8988T (cell line): ENCODE measurements at places on chromosomes 11 and 22.

- DNase-seq = no peak
Measured at GRCh38 chr11:57527056-57527631, 3.4 kb downstream of the TIMM10 start.

DNA sequence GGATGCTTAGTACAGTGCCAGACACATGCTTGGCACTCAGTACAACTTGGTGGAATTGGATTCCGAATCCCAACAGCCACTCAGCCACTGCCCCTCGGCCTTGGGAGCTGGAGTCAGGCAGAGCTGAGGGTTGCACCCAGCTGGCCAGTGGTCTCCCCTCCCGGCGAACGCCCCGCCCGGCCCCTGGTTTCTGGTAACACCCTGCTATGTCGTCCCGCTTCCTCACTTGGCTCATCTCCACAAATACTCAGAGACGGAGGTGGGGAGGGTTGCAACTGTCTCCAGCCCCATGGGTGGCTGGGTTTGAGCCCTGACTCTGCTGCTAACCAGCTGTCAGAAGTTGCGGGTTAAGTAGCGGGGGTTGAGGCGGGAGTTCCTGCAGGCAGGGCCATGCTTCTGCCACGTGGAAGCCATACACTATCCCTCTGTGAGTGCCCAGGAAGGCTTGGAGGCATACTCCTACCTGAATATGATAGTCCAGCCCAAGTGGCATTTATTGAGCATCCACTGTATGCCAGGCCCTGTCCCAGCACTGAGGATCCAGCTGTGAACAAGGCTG is 67.1 kb downstream of the GRIK4 start:
- DNase-seq = no peak

GRCh38 chr22:36253523-36254490 is 874 bp downstream of the APOL1 start:
- no peak for DNase-seq

DNA sequence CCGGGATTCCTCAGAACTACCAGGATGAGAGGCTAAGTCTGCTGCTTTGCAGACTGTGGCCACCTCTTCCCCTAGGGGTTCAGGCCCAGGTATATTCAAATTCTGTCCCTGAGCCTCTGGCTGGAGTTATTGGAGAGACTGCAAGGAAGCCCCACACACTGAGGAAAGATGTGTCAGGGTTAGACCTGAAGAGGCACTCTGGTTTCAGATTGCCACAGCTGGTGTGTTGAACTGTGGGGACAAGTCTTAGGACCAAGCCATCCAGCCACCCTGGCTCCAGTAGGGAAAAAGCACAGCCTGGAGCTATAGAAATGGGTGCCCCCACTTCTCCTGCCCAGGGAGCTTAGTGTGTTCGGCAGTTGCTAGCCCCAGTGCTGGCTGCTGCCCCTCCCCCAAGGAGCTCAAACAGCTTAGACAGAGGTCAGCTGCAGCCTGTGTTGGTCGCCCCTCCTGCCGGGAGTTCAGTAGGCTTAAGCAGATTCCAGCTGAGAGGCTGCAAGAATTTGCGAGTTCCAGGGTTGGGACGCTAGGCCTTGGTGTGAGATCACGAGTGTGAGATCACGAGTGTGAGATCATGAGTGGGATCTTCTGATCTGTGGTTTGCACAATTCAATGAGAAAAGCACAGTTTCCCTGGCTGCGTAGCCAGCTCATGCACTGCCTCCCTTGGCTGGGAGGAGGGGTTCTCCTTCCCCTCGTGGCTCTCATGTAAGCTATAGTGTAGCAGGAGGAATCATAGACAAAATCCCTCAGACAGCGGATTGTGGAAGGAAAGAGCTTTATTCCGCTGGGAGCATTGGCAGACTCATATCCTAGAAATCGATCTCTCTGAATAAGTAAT is 552.1 kb upstream of the CHORDC1 start:
- DNase-seq = no peak

DNA sequence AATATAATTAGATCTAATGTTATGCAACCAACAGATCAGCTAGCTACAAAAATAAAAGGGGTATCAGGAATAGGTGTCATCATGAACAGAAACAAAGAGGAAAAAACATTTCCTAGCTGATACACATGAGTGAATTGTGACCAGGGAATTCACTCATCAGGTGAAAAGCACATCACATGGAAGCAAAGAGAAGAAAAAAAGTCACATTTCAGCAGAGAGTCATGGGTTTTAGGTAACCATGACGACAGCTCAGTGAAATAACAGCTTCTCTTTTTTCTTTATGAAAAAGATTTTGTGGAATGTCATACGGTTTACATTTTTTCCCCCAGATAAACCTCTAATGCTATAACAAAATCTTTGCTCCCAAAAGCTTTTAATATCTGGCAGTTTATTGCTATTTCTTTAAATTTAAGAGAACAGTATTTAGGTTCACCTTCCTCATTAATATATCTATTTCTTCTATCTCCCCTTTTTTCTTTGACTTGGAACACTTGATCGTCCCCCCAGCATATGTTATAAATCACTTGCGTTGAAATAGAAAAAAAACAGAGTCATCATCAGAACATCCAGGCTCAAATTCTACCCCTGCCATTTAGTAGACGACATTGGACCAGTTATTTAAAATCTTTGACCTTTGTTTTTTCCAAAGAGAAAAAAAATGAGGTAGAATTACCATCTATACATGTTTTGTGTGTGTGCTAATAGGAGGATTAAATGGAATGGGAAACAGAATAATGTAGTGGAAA is 5.3 kb downstream of the TYR start:
- no peak for DNase-seq

DNA sequence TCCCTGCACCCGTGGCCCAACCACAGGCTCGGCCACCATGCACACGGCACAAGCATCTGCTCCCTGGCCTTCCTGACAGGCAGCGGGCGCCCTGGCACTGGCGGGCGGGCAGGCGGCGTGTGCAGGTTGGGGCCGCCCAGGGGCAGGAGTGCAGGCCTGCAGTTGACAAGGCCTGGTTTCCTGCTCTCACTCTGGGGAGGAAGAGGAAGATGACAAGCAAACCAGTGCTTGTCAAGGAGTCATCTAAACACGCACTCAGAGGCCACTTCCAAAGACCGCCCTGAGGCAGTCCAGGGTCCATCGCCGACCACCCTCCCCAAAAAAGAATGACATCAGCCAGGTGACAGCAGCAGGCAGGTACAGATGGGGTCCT is 65.3 kb upstream of the LINC01488 start:
- DNase-seq = no peak

DNA sequence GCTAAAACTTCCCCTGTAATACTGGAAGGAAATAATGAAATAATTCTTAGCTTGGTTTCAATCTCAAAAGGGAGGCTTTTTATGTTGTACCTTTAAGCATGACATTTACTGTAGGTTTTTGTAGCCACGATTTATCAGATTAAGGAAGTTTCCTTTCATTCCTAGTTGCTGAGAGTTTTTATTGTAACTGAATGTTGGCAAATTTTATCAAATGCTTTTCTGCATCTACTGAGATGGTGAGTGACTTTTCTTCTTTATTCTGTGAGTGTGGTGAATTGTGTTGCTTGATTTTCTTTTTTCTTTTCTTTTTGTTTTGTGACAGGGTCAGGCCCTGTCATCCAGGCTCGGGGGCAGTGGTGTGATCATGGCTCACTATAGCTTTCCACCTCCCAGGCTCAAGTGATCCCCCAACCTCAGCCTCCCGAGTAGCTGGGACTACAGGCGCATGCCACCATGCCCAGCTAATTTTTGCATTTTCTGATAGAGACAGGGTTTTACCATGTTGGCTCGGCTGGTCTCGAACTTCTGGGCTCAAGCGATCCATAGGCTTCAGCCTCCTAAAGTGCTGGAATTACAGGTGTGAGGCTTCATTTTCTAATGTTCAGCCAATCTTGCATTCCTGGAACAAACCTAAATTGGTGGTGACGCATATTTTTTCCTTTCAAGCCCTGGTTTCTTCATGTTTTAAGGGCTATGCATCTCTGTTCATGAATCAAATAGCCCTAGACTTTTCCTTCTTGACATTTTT is 26.2 kb downstream of the SUSD2 start:
- DNase-seq = no peak

GRCh38 chr11:114315749-114316368 is 19.7 kb downstream of the NNMT start:
- DNase-seq = no peak

DNA sequence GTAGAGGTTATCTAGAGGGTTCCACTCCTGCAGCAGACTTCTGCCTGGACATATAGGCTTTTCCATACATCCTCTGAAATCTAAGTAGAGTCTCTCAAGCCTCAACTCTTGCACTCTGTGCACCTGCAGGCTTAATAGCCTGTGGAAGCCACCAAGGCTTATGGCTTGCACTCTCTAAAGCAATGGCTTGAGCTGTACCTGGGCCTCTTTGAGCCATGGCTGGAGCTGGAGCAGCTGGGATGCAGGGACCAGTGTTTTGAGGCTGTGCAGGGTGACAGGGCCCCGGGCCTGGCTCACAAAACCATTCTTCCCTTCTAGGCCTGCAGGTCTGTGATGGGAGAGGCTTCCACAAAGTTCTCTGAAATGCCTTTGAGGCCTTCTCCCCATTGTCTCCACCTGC is 2.9 kb upstream of the NXPE4 start:
- no peak for DNase-seq
